ENCODE measurements at places on chromosomes 1 and 21.

DNA sequence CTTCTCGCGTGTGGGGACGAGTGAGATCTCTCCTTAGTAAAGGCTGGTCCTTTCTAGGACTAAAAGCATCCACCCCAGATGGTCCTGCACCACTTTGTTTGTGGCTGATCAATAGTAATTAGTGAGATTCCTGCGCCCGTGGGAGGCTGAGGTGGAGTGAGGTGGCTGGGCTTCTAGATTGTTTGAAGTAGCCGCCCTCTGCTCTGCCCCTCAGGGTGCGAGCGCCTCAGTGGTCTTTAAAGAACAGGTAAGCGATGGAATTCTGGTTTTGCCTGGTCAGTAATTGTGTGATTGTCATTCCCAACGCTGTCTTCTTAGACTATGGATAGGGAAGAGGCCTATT, 20.7 kb downstream of the PEX14 start:
- DNase-seq, result no peak

GRCh38 chr1:204523605-204524215, 7.5 kb downstream of the MDM4 start:
- peak; percentile 75 for DNase-seq

DNA sequence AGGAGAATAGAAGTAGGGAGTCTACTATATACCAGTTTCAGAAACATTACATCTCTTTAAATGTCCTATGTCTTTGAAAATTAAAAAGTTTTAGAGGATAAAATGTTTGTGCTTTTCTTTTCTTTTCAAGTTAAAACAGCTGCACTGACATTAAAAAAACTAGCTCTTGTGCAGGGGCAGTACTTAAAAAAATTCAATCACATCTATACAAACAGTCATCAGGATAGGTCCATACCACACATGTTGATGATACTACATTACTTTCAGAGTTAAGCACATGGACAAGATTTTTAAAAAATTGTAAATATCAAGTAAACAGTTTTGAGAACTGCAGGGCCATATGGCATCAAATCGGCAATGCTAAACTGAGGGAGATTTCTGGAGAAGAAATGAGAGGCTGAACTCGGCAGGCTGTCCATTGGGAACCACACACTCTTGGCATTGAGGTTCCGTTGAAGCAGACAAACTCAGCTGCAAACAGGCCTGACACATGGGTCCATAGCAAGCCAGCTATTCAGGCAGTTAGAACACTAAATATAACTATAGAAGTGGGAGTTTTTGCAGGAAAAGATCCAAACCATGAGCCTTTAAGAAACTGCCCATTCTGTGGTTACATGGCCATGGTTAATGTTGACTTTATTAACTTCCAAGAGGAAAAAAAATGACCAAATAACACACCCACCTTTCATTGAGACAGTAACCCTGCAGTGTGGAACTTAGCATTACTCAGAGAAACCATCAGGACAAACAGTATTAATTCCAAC, 84.5 kb upstream of the BCL10 start:
- peak; percentile 53 for DNase-seq

DNA sequence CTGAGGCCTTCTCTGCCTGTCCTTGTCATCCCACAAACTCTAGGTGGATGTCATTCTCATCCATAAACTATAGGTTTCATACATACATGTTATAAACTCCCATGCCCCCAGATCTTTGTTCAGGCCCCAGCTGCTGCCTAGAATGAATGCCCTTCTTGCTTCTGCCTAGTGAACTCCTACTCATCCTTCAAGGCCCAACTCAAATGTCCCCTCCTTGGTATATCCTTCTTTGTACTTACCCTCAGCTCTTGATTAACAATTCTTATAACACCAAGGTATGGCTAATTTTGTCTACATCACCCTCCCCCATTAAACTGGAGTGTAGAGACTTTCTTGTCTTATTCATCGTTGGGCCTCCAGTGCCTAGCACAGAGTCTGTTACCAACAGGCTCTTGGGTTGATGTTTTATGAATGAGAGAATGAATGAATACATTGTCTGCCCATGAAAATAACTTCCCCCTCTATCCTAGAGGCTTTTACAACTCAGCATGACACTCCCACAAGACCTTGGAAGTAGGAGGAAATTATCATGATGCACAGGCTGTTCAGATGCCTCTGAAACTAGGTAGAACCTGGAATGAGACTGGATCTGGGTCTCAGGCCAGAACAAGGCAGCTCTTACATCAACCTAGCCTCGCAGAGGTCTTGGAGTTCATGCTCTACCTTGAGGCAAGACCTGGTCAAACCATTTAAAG, 26.9 kb downstream of the EPHB2 start:
- DNase-seq, result no peak

DNA sequence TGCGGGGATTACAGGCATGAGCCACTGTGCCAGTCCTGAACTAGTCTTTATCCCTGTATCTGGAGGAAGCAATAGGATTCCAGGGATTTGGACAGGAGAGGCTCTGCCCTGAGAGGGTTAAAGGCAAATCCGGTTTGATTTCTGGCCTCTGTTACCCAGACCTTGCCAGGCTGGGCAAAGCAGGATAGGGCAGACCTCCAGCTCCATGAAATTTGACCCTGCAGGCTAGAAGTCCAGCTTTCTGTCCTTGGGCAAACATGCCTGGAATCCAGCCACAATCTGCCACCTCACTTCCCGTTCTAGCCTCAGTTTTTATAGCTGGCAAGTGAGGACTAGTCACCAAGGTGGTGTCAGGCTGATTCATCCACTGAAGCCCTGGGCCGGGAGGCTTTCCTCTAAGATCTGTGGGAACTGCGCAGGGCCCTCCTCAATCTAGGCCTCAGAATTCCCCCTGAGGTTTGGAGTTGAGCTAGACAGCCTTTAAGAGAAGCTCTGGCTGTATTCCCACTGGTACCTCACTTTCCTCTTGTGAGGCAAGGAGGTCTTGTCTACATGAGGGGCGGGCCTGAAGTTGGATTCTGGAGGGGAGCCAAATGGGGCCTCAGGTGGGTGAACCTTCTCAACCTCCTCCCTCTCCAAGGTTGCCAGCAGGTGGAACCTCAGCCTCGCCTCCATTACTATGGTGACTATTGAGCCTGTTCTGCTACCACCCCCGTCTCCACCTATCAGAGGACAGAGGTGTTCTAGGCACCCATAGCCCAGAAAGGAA, 7.0 kb upstream of the P3R3URF start:
- peak; percentile 92 for DNase-seq

DNA sequence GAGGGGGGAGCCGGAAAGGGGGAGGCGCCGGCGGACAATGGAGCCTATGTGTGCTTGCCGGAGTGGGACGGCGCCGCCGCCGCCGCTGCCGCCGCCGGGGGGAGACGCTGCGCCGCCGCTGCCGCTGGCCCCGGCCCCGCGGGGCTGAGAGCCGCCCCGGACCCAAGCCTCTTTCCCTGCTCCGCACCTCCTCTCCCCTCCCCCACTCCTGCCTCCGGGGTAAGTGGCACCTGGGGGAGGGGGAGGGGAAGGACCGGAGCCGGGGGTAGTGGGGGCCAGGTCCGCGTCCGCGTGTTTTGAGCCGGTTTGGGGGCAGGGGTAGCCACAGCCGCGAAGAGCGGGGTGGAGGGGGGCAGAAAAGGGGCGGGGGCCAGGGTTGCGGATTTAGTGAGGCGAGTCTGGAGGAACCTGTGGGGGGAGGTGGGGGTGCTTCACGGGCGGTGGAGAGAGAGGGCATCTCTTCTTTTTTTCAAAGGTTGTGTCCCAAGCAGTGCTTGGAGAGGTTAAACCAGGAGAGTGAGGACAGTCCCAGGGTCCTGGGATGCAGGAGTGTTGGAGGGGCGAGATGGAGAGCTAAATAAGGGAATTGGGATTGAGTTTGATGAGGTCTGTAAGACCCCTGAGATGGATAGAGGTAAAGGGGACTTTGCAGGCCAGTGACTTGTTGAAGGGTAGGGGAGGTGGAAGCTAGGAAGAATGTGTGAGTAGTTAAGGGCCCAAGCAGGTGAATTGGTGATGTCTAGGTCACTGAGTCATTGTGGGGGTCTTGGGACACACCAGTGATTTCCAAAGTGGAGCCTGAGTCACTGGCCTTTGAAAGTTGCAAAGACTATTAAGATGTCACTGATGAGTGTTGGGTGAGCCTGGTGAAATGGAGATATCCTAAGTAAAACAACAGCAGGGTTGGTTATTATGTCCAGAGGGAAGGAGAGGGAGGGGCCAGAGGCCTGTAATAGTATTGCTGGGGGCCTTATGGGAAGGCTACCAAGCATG, 59.1 kb downstream of the BCL9 start:
- DNase-seq, result peak; percentile 61

- peak; percentile 53 for DNase-seq
Measured at GRCh38 chr1:91282695-91283420, 121.8 kb downstream of the HFM1 start.

DNA sequence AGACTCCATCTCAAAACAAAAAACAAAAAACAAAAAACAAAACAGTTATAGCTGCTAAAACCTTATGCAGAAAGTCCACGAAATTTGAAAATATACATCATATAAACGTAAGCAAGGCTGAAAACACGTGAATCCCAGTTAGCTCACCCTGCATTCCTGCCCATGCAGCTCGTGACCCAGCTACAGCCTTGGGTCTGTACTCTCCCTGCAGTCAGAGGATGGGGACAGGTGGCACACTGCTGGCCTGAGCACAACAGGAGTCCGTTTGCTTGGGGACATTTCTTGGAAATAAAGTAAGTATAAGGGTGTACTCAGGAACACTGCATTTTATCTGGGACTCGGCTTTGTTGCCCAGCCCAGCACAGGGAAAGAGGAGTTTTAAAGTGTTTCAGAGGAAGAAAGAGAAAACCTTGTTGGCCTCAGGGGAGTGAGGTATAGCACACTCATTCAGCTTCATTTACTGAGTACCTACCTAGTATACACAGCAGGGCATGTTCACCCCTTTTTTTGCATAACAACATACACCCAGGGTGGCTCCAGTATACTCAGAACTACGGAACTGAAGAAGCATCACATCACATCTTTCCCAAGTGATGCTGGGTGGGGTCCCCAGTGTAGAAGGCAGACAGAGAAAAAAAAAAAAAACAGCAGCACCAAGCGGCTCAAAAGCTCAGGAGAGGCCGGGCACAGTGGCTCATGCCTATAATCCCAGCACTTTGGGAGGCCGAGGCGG, 44.1 kb downstream of the CAPZB start:
- DNase-seq, result no peak

Measured in Caki2 (cell line).